ENCODE measurements at places on chromosomes 3 and 15.
A peak's percentile ranks its signal among the peaks of the same experiment; 100 is the strongest.

DNA sequence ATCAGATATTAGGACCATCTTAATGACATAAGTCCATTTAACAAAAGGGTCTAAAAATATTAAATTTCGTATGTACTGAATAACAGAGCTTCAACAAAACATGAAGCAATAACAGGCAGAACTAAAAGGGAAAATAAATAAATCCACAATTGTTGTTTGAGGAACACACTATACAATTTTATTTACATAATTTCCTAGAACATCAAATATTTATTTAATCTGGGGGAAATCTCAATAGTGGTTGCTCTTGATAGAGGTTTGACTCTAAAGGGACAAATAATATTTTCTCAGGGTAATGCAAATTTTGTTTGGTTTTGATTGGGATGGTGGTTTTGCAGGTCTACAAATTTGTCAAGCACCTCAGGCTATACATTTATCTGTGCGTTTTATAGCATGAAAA is 90.3 kb downstream of the BCHE start:
- no peak for DNase-seq

GRCh38 chr15:38576261-38576660 is 11.6 kb upstream of the RASGRP1 start:
- DNase-seq: no peak

GRCh38 chr3:156416846-156417558 is 137.9 kb downstream of the SSR3 start:
- DNase-seq: no peak

- peak; percentile 54 for DNase-seq
Observed at GRCh38 chr3:16309558-16309957, 44.5 kb downstream of the OXNAD1 start.

GRCh38 chr3:14405360-14406238 is 3.2 kb downstream of the SLC6A6 start:
- DNase-seq: no peak

GRCh38 chr15:68548364-68548763 is 30.4 kb upstream of the CORO2B start:
- no peak for DNase-seq

- DNase-seq: no peak
Observed at GRCh38 chr3:14256561-14257342, 78.1 kb downstream of the LSM3 start.

DNA sequence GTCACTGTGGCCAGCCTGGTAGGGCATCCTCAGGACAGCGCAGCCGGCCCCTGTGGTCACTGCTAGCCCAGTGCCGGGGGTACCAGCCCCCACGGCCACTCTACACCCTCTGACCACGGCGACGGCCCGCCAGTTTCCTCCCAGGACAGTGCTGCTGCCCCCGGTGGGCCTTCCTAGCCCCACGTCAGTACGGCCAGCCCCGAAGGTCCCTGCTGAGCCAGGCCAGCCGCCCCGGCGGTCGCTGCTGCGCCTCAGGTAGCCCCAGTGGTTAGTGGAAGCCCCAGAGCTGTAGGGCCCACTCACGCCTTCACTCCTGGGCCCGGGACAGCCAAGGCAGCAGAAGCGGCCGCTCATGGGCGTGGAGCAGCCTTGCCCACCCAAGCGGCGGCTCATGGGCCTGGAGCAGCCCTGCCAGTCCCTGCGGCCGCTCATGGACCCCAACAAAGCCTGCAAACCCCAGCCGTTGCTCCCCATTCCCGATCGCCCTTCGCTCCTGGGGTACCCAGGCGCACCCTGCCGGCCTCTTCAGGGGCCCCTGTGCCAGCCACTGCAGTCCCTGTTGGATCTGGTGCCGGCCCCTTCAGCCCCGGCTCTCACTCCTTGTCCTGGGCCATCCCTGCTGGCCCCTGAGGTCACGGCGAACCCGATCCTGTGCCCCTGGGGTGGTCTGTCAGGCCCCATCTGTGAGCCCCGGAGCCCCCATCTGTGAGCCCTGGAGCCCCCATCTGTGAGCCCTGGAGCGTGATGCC is 9.5 kb upstream of the ROPN1B start:
- DNase-seq: no peak

- no peak for DNase-seq
Observed at GRCh38 chr3:29279286-29279685, 1.6 kb upstream of the RBMS3 start.

DNA sequence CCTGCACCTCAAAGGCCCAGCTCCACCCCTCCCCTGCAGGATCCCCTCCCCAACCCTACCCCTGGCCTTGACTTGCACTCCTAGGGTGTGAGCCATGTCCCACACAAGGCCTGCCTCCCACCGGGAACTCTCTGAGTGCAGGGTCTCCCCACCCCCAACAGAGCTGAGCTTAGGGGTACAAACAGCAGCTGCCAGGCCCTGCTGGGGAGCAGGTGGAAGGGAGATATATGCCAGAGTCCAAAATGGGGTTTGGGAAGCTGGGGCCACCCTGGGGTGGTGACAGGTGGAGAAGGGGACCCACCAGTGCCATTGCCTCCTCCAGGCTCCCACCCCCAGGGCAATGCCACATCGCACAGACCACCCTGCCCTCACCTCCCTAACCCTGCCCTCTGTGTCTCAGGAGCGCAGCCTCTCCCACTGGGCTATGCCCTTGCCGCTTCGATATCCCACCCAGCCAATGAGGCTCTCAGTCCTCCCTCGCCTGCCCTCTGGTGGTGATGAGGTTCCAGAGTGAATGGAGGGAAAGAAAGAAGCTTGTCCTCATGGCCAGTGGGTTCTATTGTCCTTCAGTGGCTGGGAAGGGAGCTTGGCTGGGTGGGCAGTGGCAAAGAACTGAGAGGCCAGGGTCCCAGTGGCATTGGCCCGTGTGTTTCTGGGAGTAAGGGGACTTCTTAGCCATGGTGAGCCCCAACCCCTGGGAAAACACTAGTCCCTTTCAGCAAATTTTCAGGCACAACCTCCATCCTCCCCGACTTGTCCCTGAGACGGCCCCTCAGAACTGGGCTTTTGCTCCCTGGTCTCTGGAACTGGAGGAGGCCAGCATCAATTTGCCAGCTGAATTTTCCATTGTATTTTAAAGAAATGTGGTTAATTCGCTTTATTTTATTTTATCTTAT is 46.8 kb downstream of the CYP11A1 start:
- peak; percentile 69 for DNase-seq

- DNase-seq: no peak
Observed at GRCh38 chr15:45095661-45096060, 18.3 kb downstream of the DUOX2 start.

- no peak for DNase-seq
Observed at GRCh38 chr15:62325597-62325996, 160.5 kb upstream of the C2CD4B start.

GRCh38 chr3:195196266-195196665 is 74.7 kb downstream of the XXYLT1 start:
- no peak for DNase-seq

DNA sequence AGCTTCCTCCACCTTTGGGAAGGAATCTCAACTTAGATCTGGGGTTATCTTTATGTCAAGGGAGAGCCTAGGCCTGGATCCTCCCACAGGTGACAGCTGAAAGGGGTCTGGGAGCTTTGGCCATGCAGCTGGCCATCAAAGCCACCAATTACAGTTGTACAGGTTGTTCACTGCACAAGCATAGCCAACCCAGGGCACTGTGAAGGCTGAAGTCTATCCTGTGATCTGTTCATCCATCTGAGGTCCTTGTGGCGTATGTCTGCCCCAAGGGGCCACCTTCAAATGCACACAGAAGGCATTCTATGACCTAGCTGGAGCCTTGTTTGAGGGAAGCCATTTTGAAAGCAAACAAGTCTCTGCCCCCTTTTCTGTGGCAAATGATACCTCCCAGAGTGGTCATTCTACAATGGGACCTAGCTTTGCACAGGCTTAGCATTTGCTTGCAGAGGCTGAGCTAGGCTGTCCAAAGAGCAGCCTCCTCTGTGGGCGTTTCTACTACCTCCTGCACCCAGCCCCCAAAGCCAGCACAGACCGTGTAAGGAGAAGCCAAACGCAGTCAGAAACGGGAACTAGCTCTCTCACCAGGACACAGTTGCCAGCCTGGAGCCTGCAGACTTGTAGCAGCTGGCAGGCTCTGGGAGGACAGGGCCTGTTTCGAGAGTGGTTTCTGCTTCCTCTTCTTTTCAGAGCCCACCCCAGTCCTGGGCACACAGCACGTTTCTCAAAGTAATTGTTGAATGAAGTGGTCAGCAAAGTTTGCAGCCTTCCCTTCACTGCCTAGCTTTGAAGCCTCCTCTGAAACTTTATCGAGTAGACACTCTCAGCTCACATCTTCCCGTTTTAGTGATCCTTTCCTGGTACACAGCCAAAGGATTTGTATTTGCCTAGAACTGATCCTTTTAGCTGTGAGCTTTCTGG is 157.3 kb upstream of the SMAD3 start:
- no peak for DNase-seq

DNA sequence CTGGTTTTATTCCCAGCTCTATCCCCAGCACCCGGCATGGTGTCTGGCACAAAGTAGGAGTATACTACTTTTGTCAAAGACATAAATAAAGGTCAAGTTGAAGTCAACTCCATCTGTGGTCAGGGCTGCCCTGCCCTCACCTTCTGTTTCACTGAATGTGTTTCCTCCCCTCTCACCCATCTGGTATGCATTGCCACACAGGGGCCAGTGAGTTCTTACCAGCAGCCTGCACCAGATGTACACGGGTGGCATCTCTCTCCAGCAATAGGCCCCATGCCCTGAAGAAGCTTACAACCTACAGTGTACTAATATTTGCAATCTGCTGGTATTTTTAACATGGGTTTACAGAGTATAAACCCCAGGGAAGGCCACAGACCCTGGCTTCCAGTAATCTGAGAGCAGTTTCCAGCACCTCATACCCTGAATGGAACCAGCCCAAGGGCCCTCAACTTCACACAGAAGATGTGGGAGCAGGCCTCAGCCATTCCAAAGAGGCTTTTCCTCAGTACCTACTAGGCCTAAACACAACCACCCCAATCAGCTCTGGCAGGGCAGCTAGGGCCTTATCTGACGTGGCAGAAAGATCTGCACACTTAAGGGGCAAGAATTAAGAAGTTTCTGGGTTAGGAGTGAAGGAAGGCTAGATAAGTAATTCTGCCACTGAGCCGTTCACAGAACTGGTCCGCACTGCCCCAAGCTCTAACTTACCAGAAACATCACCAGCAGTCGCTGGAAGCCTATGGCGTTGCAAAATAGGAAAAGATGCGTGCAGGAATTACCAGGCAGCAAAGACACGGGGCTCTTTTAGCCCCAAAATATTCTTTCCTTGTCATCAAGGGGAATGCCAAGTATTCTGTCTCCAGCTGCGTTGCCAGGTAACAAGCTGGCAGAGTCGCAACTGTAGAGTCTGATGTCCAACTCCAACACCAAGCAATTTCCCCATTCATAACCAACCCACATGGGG is 2.1 kb downstream of the IDH2 start:
- DNase-seq: peak; percentile 45

DNA sequence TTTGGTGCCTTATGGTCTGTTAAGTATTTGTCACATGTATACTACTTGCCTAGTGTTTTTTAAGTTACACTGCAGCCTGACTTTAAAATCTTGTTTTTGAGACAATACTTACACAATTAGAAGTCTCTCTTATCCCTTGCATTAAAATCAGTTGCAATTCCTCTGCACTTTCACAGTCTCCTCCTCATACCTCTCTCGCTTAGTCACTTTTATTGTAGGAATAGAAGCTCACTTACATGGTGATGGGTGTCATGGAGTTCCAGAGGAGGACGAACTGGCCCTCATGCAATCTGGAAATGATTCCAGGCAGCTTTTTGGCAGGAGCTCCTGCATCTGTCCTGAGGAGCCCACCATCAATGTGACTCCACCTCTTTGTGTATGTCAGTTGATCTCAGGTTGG is 238.4 kb upstream of the TBC1D5 start:
- no peak for DNase-seq

DNA sequence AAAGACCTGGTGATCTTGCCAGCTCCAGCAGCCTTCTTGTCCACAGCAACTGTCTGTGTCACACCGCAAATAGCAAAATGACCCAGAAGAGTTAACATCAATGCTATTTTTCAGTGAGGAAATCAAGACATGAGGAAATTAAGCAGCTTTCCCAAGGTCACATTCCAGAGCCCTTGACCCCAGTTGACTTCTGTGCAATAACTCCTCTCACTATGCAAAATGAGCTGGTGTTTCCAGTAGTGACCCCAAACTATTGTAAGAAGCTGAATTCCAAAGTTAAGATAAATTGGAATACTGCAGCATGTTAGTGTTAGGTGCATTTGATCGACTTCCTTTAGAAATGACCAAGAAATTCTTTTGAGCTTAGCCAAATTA is 172.8 kb upstream of the SNTN start:
- DNase-seq: no peak

- DNase-seq: no peak
Observed at GRCh38 chr3:61679026-61679425, 117.7 kb downstream of the PTPRG start.
